ENCODE measurements at places on chromosomes 13 and 19.
A peak's percentile ranks its signal among the peaks of the same experiment; 100 is the strongest.

DNA sequence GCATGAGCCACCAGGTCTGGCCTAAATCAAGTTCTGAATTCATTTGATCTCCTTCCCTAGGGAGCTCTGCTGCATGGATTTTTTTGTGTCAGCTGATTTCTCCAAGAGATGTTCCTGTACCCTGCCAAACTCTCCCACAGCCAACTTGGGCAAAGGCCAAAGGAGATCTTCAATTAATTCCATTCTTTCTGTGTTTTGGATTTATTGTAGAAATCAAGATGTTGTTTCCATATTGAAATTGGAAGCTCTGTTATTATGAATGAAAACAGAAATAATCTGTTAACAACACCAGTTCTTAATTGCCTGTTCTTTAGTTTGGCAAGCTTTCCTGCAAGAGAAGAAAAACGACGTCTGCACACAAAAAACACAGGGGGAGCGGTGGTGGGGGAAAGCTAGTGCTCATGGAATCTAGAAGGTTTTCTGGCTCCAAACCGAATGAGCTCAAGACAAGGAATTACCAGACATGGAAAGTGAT is 86.5 kb upstream of the ABCC4 start:
- no peak for DNase-seq

- DNase-seq, result no peak
Observed at GRCh38 chr19:21115430-21115829, 26.4 kb upstream of the ZNF431 start.

- DNase-seq, result no peak
Observed at GRCh38 chr13:112057736-112058518, 9.0 kb upstream of the SOX1 start.

GRCh38 chr19:27765397-27765796 is 1447.6 kb downstream of the UQCRFS1 start:
- DNase-seq, result no peak

DNA sequence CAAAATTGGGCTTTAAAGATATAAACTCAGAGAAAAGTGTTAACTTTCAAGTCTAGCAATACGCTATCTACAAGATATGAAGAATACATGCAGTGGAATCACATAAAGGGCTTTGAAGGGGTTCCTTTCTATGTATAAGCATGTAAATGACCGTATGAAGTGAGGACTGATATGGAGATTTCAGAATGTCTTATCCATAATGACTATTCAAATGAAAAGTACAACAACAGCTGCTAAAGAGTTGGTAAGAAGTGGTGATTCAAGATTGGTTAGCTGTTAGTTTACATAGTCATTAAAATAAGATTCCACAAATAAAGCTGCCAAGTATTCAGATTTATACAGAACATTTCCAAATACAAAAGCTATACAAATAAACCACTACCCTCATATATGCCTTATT is 153.4 kb upstream of the STARD13 start:
- DNase-seq, result no peak

- peak; percentile 44 for DNase-seq
Observed at GRCh38 chr13:41428155-41428554, 29.2 kb upstream of the RGCC start.

GRCh38 chr19:46192992-46193650 is 36.4 kb upstream of the IGFL1 start:
- DNase-seq, result no peak

- no peak for DNase-seq
Observed at GRCh38 chr13:32051156-32051555, 19.6 kb downstream of the FRY start.

DNA sequence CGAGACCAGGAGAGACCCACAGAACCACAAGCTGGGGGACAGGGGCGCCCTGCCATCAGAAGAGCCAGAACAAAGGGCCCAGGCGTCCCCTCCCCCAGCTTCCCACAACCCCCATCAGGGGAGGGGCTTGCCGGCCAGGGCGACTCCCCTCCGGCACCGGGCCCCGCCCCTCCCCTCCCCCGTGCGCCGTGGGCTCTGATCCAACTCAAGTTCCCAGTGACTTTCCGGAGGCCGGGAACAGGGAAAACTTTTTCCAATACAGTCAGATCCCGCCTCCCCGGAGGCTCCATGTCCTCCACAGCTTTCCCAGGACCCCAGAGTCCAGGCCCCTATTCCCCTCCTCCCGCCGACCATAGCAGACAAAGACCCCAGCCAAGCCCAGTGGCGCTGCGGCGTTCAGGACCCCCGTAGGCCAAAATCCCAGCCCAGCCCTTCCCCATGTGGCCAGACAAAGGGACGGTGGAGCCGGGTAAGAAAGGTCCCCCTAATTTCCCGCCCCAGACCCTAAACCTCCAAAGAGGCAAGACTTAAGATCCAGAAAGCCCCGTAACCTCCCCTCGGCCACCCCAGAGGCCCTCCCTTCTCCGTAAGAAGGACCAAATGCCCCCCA is 673 bp downstream of the TEAD2 start:
- no peak for DNase-seq

GRCh38 chr13:80802946-80803345 is 462.0 kb upstream of the SPRY2 start:
- DNase-seq, result no peak

DNA sequence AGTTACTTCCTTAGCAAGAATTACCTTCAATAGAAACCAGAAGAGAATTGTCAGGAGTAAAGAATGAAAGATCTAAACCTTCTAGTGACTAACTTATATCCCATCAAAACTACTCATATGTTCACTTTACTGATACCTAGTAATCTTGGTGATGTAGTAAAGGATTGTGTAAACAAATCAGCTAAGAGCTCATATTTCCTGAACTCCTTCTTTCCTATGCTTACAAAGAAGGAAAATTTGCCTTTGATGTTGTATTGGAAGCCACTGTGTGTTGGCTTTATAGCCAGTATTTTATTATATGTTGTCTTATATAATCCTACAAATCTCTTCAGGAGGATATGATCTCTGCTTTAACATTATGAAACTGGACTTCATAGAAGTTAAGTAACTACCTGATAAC is 671.0 kb downstream of the PCDH9 start:
- no peak for DNase-seq

DNA sequence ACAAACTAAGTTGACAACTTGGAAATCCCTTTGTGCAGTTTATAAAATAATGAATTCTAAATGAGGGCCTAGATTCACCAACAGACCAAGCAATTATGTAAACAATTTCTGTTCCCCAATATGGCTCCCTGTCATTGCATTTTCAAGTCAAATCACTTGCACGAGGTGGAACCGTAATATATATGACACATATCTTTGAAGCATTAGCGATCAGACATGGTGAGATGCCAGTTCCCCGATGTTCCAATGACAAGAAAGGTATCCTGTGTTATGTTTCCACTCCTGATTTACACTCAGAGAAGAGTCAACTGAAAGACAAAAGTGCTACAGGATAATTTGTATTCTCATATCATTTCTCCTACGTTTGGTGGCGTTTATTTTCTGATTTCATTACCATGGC is 108.5 kb upstream of the TDRD3 start:
- no peak for DNase-seq

- no peak for DNase-seq
Observed at GRCh38 chr13:50809133-50810090, 34.1 kb downstream of the DLEU7 start.

DNA sequence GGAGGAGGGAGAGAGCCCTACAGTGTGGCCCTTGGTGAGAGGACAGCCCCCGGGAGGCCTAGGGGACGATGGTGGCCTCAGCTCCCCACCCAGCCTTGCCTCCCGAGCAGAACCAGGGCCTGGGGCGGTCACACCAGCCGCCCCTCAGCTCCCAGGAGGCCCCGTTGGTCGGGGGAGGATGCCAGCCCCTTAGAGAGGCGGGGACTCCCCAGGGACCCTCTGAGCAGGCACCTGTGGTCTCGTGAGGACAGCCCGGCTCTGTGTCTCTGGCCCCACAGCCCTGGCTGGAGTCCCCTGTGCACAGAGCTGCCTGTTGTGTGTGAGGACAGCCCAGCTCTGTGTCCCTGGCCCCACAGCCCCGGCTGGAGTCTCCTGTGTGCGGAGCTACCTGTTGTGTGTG is 158.8 kb downstream of the KDM4B start:
- no peak for DNase-seq

DNA sequence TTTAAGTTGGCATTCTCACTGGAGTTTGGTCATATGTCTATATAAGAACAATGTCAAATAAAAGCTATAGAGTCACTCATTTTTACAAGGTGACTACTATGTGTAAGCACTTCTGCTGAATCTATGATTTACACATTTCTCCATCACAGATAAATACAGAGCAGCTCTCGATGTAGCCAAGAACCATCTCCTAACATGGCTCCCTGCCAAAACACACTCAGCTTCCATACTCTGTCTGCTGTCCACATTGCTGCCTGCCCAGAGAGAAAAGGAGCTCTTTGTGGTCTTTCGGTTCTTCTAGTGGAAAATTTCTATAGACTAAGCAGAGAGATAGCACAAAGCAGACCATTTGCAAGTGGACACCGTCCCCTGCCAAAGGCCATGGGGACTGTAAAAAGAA is 190.9 kb upstream of the KLF12 start:
- DNase-seq, result no peak

GRCh38 chr13:50745542-50746115 is 97.9 kb downstream of the DLEU7 start:
- no peak for DNase-seq

GRCh38 chr13:112447761-112448603 is 71.8 kb downstream of the SPACA7 start:
- no peak for DNase-seq

GRCh38 chr13:33207615-33207961 is 78.0 kb downstream of the STARD13 start:
- no peak for DNase-seq

GRCh38 chr13:36282821-36283432 is 14.7 kb downstream of the CCDC169 start:
- DNase-seq, result peak; percentile 18

DNA sequence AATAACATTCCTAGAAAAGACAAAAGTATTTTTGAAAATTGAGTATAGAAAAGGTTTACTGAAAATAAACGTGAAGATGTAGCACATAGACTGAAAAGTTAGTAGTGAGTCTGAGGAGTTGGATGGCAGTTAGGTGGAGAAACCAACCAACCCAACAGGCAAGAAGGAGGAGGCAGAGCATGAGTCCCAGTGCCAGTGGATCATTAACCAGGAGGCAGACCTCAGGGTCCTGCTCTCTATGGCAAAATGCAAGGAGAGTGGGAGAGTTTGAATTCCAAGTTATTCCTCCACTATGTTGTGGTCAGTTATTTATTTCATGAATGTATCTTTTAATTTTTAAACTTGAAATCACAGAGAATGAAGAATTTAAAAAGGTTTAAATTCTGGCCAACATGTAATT is 446.4 kb downstream of the GPC6 start:
- DNase-seq, result no peak

- DNase-seq, result no peak
Observed at GRCh38 chr19:45215391-45216191, 29.6 kb downstream of the EXOC3L2 start.

GRCh38 chr19:45524575-45525129 is 17.4 kb downstream of the VASP start:
- no peak for DNase-seq

DNA sequence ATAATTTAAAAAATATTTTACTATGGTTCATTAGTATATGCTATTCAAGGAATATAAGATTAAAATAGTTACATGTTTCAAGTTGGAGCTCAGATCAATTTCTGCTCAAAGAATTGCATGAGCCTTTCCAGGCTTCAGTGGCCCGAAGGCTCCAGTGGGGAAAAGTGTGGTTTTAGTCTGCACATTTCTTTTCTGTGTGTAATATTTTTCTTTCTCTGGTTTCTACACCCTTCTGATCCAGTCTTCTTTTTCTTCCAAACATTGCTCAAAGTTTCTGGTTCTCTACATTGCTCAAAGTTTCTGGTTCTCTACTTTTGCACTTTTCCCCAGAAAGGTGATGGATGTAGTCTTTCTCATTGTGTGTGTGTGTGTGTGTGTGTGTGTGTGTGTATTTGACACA is 64.7 kb upstream of the OXGR1 start:
- no peak for DNase-seq

All from CD4-positive, alpha-beta T cell treated with Interleukin-10 for 1 hour (primary cell).